COR-L47 (cell line): ENCODE measurements at places on chromosomes 12 and 14.

DNA sequence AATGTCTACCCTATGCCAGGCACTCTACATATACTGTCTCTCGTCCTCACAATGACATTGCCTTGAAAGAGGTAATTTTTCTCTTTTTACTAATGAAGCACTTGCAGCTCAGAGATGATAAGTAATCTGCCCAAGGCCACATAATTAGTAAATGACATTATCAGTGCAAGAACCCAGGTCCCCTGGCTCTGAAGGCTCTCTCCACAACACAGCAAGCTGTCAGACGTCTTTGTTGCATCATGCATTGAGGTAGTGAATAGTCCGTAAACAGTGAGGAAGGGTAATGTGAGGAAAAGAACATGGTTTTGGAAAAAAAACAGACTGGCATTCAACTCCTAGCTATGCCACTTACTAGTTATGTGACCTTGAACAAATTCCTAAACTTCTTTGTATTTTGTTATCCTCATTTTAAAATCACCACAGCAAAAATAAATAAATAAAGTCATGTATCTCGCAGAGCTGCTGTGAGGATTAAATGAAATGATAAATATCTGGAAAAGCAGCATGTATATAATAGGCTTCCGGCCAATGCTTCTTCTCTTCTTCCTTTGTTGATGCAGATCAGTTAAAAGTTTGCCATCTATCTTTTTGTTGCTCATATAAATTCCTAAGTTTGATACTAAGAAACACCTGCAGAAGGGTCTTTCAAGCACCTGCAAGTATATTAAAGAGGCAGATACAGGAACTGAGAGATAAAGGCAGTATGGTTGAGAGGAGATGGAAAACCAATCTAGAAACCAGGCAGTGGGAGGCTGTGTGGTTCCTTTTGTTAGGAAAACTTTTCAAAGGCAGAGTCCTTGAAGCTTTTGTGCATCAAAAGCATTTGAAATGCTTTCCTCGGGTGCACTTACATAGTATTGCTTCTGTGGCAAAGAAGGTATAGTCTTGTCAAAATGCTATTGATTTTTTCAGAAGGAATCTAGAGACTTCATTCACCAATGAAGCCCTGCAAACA is 82.8 kb downstream of the BTG1 start:
- no peak for DNase-seq

- DNase-seq: no peak
These were observed 5.4 kb downstream of the AQP6 start for GRCh38 chr12:49978125-49978524.

GRCh38 chr12:133037207-133038005 is at the start of gene ZNF84:
Gene ZNF84, plus strand, starts transcription at chr12:133037509. Its CDS starts 3,959 bp downstream, at chr12:133041468.
- peak; percentile 99 for DNase-seq

- no peak for DNase-seq
These were observed 1324.0 kb upstream of the USP15 start for GRCh38 chr12:60935981-60936761.

- DNase-seq: no peak
These were observed 127.6 kb upstream of the NCOR2 start for GRCh38 chr12:124694846-124695497.

DNA sequence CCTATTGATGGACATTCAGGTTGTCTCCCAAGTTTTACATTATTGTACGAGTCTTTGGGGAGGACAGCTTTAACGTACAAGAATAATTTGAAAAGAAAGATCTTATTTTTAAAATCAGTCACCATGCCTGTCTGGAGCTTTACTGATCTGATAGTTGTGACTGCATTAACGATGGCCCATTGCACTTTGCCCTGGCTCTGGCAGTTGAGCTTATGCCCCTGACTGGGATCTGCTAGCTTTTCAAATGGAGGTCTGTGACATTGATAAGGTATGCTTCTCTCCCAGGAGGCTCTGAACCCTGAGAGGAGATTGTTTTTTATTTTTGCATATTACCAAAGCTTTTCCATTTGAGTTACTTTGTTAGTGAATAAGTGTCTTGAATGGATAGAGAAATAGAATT is 17.9 kb upstream of the RAB3IP start:
- DNase-seq: no peak

GRCh38 chr14:98816720-98817119 is 455.3 kb downstream of the BCL11B start:
- no peak for DNase-seq

GRCh38 chr14:30998100-30998706 is 27.2 kb upstream of the AP4S1 start:
- DNase-seq: no peak

GRCh38 chr12:108559007-108559655 is 1.8 kb downstream of the SART3 start:
- DNase-seq: no peak

DNA sequence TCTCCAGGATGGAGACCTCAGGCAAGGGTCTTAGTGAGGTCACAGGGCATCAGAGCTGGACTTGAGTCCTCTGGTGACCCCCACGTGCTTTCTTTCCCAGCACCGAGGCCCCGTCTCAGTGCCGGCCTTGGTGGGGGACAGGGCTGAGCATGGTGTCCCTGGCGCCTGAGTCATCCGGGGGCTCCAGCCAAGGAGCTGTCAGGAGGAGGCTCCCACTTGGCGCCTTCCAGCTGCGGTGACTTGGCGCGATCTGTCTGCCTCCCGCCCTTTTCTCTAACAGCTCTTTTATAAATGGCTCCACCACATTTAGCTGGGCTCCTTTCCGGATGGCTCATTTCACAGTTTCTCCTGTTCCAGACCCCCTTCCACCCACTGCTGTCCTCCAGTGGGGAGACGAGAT is 60.4 kb downstream of the PRMT8 start:
- DNase-seq: no peak

- DNase-seq: no peak
These were observed 17.9 kb upstream of the PTGR2 start for GRCh38 chr14:73833530-73834260.

DNA sequence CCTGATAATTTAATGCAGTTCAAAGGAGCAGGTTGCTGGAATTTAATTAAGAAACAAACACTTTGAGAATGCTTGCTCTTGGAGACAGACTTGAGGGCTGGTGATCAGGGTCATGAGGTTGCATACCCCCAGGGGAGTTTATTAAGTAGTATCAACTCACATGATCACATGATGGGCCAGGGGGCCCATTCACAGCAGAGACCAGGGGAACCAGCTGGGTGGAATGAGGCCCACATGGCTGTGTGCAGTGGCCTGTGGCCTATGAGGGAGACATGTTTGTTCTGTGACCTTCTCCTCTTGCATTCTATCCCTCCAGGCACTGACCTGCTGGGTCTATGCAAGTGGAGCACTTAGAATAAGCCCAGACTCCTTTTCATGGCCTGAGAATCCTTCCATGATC is 266.6 kb upstream of the PWP1 start:
- DNase-seq: no peak

GRCh38 chr12:91947459-91947858 is 198.2 kb downstream of the BTG1 start:
- no peak for DNase-seq

DNA sequence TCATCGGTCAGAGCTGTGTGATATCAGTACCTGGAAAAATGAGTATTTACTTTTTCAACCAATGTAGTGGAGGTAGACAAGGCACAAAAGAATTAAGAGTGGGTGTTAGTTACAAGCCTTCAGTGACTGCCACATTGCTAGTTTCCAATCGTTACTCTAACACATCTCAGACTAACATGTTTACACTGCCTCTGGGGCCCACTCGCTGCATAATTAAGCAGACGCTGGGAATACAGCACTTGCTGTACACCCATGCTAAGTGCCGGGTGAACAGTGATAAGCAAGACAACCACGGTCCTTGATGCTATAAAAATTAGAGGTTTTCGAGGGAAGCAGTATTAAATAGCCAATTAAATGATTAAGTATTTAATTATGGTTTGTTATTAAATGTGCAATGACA is 1147.6 kb downstream of the AACS start:
- DNase-seq: no peak

DNA sequence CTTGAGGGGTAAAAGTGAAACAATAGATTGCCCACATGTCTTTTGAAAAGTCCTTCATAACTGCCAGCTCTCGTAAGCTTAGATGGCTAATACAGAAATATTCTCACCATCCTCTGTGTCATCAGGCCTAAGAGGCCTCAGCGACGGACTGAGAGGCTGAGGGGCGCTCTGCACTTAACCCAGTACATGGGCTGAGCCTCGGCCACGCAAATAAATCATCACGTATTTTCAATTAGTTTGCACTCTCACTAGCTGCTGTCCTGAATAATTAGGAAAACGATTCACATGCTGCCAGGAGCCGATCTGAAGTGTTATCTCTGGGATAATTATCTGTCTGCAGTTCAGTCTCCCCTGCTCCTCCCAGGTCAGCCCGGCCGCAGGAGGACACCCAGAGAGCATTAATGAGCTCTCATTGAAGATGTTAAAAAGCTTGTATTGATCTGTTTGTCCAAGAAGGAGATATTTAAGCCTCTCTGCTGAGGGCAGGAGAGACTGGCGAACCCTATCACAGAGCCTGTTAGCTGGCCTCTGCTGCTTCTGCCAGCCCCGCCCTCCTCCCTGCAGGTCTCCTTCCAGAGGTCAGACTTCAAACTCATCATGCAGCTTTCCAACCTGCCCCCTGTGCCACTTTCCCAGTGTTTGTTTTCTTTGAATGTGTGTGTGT is 1051.3 kb downstream of the VRK1 start:
- DNase-seq: peak; percentile 99

DNA sequence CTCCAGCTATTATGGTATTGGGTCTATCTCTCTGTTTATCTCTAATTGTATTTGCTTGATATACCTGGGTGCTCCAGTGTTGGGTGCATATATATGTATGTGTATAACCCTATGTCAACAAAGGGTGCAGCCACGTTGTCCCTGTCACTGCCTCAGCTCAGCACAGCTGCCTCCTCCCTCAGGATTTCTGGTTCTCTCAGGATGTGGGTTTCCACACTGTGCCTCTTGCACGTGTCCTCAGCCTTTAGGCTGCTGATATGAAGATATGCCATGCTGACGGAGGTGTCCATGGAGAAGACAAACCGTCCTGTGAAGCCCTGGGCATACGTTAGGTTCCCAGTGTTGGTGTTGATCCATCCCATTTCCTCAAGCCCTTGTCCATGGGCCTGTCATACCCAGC is 791.2 kb downstream of the TMEM121 start:
- no peak for DNase-seq

DNA sequence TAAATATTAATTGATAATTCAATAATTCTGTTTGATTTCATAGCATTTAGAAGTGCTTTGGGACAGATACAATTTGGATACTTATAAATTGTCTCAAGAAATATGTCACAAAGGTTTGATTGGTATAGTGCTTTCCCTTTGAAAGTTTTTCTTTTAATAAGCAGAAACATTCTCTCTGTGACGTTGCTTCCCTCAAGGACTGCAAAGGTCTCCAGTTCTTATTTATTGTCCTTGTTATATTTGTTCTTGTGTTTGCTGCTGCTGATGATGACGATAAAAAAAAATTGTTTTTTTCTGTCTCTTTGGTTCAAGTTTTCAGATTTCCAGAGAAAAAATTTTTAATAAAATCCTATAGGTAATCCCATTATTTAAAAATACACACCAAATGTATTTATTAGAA is 176.3 kb upstream of the CLEC14A start:
- no peak for DNase-seq

DNA sequence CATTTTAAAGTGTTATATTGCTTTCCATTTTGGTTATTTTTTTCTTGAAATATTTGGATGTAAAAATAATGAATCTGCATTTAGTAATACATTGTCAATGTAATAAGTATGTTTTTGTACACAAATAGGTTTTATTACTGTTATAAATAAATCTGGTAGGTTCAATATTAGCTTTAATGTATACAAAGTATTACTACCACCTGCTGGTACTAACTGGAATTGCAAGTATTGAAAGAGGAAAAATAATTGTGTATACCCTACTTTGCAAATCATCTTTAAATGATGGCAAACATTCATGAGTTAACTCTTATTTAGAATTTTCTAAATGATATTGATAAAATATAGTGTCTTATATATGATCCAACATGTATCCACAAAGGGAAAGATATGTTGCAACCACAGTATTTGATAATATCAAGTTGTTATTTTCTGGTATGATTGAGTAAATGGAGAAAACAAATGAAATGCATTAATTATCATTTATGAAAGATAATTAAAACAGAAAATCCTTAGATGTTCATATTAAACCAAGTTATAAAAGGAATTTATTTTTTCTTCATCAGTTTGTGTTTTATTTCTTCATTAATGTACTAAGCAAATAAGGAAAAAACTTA is 3.2 kb downstream of the OR4K2 start:
- DNase-seq: no peak

GRCh38 chr12:117749431-117749830 is 219.4 kb downstream of the KSR2 start:
- DNase-seq: no peak

GRCh38 chr12:109946505-109946904 is 46.4 kb downstream of the TCHP start:
- DNase-seq: no peak

DNA sequence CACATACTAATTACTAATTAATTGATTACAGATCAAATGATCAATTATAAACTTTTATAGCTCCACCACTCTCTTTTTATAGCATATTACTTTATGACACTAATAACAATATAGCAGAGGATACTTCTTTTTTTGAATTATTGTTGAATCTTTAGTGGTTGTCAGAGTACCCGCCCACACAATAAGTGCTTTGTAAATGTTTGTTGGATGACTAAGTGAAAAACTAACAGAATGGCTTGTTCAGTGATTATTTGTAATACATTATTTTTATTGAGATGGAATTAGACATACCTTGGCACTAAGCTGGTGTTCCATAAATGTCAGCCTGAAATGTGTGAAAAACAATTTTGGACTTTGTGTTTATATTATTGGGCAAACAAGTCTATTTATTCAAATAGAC is 670.5 kb upstream of the ATXN7L3B start:
- DNase-seq: no peak

DNA sequence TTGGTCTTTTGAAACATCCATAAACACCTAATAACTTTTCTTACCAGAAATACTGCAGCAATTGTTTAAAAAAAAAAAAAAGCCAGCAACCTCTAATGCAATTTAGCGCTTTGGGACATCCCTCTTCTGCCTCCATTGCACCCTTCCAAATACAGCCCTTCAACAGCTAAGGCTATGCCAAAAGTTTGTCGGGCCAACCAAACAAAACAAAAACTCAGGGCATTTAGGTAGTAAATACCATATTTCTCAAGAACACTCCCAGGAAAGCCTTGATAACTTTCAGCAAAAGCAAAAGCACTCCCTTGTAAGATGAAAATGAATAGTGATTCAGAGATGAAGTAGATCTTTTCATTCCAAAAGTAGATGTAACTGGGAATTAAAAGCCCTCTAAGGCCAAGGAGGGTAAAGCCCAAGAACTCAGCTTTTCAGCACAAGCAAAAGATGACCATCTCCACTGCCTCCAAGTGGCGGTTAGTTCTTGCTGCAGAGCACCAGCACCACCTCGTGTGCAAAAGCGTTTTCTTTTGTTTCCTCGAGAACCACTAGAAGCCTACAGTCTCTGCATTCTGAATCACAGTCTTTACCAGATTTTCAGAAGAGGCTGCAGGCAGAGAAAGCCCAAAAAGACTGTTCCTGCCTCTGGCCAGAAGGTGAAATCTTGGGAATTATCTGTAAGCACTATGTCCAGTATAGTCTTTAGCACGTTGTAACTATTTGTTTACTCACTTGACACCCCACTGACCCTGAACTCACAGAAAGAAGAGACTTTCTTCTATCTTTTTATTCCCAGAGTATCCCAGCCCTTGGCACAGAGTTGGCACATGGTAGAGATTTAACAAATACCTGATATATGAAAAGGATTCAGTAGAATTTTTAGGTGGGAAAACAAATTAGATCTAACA is 53.1 kb downstream of the SIX6 start:
- DNase-seq: peak; percentile 84

- no peak for DNase-seq
These were observed 70.3 kb downstream of the GALNT4 start for GRCh38 chr12:89454080-89454848.
